ENCODE measurements at places on chromosomes 6 and 20.
A peak's percentile ranks its signal among the peaks of the same experiment; 100 is the strongest.

DNA sequence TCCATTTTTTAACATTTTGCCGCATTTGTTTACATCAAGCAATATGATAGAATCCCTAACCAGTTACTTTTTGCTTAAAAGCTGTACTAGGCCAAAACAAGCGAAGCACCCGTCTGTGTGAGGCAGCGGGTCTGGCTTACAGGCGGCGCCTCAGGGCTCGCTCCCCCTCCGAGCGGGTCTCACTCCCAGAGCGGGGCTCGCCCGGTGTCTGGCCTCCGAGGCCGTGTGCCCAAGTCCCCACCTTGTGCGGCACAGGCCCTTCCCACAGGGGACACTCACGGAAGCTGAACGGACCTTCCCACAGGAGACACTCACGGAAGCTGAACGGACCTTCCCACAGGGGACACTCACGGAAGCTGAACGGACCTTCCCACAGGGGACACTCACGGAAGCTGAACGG lies 23.4 kb downstream of the ZBTB46 start:
- no peak for DNase-seq

- no peak for DNase-seq
These were observed 760.3 kb upstream of the NRSN1 start for GRCh38 chr6:23365732-23366131.

- peak; percentile 84 for DNase-seq
These were observed 8.2 kb upstream of the PXDC1 start for GRCh38 chr6:3759646-3760232.

GRCh38 chr6:53168516-53169267 lies 20.1 kb upstream of the GCM1 start:
- peak; percentile 61 for DNase-seq
